ENCODE measurements at places on chromosomes 7 and 10.

DNA sequence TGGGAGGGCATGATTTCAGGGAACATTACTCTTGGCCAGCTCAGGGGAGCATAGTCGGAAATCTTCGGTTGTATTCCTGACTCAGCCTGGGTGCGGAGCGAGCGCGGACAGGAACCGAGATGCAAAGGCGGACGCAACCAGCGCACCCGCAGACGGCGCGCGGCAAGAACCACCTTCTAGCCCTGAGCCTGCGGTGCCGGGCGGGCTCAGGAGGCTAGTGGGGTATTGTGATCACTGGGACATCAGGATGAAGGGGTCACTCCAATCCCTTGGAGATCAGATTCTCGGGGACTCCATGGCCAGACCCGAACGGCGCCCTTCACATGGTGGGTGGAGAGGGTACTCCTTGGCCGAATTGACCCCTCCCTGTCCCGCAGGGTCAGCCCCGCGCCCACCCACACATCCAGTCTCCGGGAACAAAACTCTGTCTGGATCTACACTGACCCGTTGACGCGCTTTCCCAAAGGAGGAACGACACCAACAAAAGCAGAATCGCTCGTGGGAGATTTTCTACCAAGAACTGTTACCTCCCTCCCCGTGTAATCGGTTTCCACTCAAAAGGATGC, 730.5 kb downstream of the ZWINT start:
- DNase-seq: no peak

GRCh38 chr7:121824276-121824675, 48.7 kb upstream of the PTPRZ1 start:
- DNase-seq: no peak

DNA sequence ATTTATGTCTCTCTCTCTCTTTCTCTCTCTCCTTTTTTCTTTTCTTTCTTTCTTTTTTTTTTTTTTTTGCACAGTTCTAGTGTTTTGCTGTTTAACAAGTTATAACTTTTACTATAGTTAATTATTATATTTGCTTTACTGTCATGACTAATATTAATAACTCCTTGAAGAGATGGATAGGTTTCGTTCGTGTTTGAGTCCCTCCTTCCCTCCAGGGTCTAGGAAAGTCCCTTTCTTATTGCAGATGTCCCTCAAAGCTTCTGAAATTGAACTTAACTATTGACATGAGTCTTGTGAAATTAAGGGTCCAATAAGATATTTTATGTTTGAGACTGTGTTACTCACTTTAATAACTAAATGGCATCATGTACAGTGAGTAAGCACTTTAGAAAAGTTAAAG, 131.4 kb downstream of the PLXDC2 start:
- no peak for DNase-seq

GRCh38 chr7:25739143-25739542, 412.9 kb upstream of the NFE2L3 start:
- no peak for DNase-seq

GRCh38 chr10:20670579-20670978, 226.5 kb downstream of the NEBL start:
- DNase-seq: no peak

DNA sequence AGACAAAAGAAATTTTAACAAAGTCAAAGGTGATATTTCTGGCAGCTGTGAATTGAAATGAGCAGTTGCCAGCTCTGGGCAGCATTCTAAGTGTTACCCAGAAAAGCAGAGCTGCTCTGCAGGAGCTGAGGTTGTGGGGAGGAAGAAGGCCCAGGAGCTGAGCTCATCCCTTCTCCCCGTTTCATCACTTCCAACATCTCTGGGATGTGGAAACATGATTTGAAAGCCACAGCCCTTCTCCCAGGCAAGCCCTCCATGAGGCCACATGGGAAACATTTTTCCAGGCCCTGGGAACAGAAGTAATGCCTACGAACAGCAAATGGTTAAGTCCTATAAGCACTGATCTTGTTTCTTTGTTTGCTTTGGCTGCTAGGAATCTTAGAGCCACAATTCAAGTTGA, 10.9 kb upstream of the DMBT1 start:
- DNase-seq: no peak

- DNase-seq: no peak
Measured at GRCh38 chr10:18689498-18689897, 30.3 kb downstream of the ARL5B start.

GRCh38 chr7:120837599-120837998, 20.3 kb downstream of the TSPAN12 start:
- DNase-seq: no peak

- DNase-seq: no peak
Measured at GRCh38 chr10:20593649-20594048, 303.5 kb downstream of the NEBL start.

DNA sequence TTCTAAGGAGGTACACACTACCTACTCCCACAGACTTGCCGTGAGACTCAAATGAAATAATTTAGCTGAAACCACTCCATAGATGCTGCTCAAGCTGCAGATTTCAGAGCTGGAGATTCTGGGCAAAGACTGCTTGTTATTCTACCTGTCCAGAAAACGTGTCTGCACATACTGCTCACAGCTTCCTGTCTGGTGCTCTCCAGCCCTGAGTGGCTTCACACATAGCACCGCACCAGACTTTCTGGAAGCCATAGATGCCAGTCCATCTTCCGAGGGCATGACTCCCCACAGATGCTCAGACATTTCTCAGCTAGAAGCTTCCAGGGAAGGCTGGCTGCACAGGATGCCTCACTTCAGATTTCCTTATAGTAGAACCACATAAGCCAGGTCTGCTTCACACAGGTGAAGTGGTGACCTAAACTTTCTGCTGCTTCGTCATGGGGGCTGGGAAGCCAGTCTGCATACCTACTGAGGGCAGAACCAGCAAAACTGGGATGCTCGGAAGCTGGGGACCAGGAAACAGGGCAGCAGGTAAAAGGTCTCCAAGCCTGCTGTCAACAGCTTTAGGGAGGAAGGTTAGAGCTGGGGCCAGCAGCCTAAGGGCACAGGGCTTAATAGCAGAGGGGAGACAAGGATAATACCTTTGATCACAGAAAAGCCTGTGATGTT, 18.2 kb downstream of the CCDC6 start:
- DNase-seq: no peak

GRCh38 chr7:879093-879492, 2.7 kb downstream of the GET4 start:
- DNase-seq: no peak

DNA sequence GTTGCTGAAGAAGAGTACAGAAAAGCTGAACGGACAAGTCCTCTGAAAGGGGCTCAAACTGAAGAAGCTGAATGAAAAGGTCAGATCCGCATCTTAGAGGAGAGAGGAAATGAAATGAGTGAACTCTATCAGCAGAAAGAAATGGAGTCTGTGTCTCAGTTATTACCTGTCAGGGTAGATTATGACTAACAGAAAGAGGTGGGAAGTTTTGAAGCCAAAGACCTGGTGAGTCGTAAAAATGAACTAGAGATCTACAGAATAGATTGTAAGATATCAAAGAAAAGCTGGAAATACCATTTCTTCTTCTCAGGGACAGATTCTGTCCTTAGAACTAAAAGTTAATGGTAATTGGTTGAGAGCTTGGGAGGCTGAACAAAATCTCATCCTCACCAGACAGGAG, 11.1 kb upstream of the MBL2 start:
- DNase-seq: no peak

- no peak for DNase-seq
Measured at GRCh38 chr10:3118641-3119091, 51.3 kb downstream of the PFKP start.

GRCh38 chr10:78166261-78166660, 132.6 kb downstream of the RPS24 start:
- DNase-seq: no peak

DNA sequence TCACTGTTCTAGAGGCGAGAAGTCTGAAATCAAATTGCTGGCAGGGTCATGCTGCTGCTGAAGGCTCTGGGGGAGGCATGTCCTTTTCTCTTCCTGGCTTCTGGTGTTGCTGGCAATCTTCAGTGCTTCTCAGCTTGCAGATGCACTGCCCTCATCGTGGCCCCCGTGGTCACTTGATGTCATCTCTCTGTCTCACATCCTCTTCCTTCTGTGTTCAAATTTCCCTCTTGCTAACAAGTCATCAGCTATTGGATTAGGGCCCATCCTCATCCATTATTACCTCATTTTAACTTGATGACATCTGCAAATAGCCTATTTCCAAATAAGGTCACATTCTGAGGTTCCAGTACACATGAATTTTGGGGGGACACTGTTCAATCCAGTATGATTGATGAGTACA, 36.6 kb upstream of the SRGN start:
- DNase-seq: no peak

GRCh38 chr10:86710987-86711512, 42.7 kb downstream of the LDB3 start:
- peak; percentile 75 for DNase-seq

GRCh38 chr10:69272624-69273023, 5.7 kb upstream of the HK1 start:
- DNase-seq: no peak

DNA sequence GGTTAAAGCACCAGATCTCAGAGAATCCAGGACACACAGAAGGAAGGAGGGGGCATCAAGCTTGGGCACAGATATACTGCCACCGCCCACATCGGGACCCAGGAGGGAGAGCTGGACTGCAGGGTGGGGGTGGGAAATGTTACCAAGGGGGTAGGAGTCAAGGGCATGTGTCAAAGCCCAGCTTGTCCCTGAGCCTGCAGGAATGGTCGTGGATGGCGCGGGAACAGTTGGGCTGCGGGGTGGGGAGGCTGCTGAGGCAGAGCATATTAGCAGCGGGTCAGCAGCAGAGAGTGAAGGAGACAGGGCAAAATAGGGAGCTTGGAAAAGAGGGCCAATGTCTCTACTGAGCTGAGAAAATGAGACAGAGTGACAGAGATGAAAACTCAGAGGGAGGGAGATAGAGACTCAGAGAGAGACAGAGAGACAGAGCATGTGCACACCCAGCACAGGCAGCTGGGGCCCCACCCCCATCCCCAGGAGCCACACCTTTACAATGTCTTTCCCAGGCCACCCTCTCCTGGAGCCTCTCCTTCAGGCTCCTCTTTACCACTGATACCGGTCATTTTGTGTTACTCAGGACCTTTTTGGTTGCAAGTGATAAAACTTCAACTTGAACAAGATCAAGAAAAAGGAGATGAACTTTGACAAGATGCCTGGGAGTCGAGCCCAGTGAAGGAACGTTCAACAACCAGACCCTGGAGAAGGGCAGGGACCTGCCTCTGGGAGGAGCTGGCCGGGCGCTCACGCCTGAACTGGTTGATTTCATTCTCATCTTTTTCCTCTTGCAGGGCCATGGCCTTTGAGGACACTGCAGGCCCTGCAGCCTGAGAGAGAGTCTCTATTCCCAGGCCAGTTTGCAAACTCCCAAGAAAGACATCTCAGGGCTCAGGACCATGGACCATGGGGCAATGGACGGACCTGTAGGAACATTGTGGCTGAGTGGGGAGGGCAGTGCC, 50.0 kb downstream of the AOC1 start:
- DNase-seq: no peak

- no peak for DNase-seq
Measured at GRCh38 chr10:117546581-117547015, 4.1 kb downstream of the EMX2 start.

DNA sequence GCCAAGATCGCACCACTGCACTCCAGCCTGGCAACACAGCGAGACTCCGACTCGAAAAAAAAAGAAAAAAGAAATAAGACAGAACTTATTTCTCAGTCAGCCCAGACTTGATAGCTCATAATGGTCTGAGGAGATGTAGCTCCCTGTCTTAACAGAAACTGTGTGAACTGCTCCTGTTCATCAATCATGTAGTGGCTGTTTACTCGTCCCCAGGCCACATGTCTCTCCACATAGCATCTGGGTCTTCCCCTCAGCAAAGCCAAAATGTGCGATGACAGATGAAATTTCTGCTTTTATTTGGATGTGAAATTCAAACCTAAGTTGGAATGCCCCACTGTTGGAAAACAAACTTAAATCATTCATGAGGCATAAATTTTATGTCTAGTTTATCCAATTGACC, 219.0 kb downstream of the CACNA2D1 start:
- no peak for DNase-seq

- DNase-seq: no peak
Measured at GRCh38 chr7:24476227-24476626, 97.0 kb upstream of the PALS2 start.
